ENCODE measurements at places on chromosomes 13 and 19.

DNA sequence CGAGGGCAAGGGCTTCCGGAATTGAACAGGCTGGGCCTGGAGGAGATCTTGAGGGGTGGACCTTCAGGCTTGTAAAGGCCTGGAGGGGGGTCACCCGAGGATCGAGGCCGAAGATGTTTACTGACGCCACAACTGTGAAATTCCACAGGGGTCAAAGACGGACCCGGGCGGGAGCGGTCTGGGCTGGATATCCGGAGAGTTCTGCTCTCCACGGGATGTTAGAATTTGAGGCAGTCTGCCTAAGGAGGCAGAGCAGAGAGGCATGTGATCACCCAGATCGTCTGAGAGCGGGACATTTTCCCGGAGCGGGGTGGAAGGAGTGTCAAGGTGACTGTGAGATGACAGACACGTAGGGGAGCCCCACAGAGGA lies 13.2 kb downstream of the KLHL26 start:
- DNase-seq, result no peak

- no peak for DNase-seq
Measured at GRCh38 chr13:70375718-70376117, 267.5 kb upstream of the KLHL1 start.

DNA sequence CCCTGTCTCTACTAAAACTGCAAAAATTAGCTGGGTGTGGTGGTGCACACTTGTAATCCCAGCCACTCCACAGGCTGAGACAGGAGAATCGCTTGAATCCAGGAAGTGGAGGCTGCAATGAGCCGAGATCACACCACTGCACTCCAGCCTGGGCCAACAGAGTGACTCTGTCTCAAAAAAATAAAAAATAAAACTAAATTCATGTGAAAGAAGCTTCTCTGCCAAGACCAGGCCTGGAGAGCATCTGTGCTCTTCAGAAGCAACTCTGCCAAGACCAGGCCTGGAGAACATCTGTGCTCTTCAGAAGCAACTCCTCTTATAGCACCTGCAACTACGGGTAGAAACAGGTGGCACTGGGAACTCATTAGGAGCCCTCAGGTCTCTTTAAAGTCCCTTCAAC lies 37.7 kb downstream of the CRYL1 start:
- no peak for DNase-seq

- DNase-seq, result no peak
Measured at GRCh38 chr13:111153977-111154332, 38.8 kb downstream of the ARHGEF7 start.

GRCh38 chr19:13849991-13850909 lies 26.7 kb upstream of the NANOS3 start:
- peak; percentile 79 for DNase-seq

DNA sequence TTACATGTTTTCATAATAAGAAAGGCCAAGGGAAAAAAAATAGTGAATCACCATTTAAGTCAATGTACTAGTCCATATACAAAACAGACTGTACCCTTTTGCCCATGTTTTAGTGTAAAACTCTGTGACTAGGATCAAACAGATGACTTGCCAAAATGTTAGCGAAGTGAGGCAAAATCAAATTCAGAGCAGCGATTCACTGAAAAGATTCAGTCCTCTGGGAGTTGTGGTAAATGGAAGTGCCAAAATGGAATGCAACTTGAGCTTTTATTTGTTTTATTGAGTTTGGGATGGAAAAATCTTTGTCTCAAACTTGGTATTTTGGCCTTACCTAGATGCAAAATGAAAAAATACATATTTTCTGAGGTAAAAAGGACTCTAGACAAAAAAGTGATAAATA lies 9.1 kb downstream of the CDADC1 start:
- DNase-seq, result no peak

DNA sequence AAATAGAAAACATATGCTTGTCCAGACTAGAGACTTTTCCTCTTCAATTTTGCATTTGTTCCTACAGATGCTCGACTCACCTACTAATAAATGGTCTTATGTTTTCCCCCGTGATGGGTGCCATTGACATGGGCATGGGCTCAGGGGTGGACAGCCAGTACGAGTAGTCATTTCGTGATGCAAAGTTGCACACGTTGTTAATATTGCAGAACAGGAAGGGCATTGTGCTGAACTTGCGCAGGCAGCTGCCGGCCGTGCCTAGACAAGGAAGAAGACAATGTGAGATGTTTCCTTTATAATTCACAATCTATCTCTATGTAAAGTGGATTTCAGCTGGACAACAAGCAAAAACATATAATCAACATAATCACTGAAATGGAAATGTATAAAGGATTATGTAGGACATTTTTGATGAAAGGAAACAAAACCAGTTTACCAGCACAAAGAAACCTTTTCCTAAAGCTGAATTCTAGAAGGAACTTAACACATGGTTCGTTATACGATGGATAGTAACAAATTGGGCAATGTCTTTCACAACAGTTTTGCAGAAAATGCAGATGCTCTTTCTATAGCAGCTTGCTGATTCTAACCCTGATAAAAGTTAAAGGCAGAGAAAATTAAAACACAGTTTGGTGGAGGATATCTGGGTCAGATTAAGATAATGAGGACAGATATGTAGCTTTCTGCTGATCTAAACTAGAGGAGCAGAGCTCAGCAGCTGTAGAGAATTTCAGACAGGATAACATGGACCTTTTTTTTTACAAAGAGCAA lies 145.7 kb downstream of the COL4A1 start:
- no peak for DNase-seq

GRCh38 chr19:14782626-14783409 lies 4.5 kb upstream of the ADGRE2 start:
- DNase-seq, result no peak

GRCh38 chr13:110538632-110539031 lies 22.9 kb downstream of the RAB20 start:
- no peak for DNase-seq

- no peak for DNase-seq
Measured at GRCh38 chr19:33401683-33402420, 28.3 kb downstream of the CEBPG start.

- peak; percentile 78 for DNase-seq
Measured at GRCh38 chr19:53772943-53773342, 51.2 kb downstream of the NLRP12 start.

DNA sequence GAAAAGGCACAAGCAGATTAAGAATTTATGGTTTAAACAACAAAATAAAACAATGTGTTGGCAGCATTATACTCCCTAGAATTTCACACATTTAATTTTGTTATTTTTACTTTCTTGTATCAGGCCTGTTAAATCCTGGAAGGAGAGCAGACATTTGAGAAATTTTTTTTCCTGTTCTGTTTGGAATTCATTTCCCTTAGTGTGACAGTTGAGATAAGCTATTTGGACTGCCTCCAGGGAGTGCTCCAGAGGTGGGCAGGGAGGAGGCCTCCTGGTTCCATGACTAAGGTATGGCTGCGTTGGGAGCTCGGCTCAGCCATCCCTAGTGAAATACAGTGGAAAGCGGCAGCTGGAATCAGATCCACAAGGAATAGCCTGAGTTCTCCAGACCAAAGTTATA lies 185.7 kb downstream of the KCNRG start:
- DNase-seq, result no peak

GRCh38 chr19:38670921-38671398 lies 23.5 kb downstream of the ACTN4 start:
- no peak for DNase-seq

DNA sequence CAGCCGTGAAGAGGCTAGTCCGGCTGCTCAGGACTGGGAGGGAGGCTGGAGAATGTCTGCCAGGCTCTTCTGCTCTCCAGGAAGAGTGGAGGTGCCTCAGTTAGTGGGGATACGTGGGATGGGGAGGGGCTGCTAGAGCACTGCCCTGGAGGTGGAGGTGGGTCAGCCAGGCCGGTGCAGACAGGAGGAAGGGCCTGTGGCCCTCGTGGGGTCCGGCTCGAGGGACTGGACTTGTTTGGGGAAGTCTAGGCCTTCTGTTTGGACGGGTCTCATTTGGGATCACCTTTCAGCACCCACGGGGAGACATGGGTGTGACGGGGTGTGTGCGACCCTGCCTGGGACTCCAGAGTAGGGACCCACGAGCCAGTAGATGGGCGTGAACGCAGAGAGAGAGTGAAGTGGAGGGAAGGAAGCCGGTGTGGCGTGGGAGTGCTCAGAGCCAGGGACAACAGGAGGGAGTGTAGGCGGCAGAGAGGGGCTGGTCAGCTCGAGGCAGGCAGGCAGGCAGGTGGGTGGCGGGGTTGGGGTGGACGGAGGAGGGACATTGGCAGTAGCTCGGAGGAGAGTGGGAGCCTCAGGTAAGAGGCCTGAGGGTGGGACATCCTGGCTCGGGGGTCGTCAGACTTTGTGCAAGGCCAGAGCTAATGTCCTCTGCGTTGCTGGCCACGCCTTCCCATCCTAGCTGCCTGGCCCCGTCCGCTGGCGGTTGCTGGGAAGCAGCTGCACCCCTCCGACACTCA lies 11.5 kb downstream of the EPN1 start:
- no peak for DNase-seq

GRCh38 chr13:29771247-29771646 lies 79.2 kb downstream of the UBL3 start:
- no peak for DNase-seq

Data from WTC11 (cell line).